ENCODE measurements at places on chromosomes 2 and 18. TPM values are rescaled to one million over a fixed set of nuclear protein-coding genes. Genes with fewer than 3 reads are reported as not detected.

DNA sequence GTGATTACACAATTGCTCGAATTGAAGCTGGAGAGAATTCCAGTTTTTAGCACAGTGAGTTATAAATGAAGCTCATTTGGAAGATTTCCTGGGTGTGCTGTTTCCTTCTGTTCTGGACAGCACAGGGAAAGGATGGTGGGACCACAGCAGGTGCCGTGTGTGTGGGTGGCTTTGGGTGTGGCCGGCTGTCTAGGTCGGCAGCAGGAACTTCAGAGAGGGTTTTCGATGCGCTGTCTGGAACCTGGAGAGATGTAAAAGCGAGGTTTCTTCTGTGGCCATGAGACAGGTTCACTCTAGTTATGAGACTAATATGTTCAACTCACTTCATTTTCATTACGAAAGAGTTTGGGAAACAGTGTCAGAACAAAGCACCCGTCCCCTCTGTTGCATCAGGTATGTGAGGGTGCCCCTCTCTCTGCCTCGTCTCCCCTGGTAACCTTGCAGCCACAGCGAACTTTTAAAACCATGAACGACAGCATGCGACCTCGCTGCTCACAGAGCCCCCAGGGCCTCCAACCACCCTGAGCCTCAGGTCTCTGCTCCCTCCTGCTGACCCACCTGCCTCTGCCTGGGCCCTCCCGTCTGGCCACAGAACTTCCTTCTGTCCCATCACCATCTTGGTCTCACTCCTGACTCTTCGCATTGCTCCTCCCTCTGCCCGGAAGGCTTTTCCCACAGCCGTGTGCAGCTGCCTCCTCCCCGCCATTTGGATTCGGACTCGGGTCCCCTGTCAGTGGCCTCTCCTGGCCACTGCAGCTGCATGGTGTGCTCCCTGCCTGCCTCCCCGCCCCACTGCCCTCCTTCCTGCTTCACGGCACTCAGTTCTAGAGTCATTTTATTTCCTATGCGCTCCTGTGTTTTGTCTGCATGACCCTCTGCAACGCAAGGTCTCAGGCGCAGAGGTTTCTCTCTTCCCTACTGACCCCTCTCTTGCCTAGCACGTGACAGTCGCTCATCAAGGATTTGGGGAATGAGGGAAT is 151.2 kb downstream of the NDUFA10 start:
- no peaks in the 10 kb centered on the region for H3K36me3 ChIP-seq
- no peak overlapping the region for H3K27ac ChIP-seq
- H3K4me1 ChIP-seq, result no peaks in the 10 kb centered on the region
- no peak overlapping the region for H3K4me3 ChIP-seq

- no peaks in the 10 kb centered on the region for H3K4me1 ChIP-seq
- DNase-seq, result no peak
- H3K4me3 ChIP-seq, result no peak overlapping the region
- no peaks in the 10 kb centered on the region for H3K36me3 ChIP-seq
- H3K27me3 ChIP-seq, result no peaks in the 10 kb centered on the region
Observed at GRCh38 chr18:37242091-37242490, 323.5 kb downstream of the CELF4 start.

DNA sequence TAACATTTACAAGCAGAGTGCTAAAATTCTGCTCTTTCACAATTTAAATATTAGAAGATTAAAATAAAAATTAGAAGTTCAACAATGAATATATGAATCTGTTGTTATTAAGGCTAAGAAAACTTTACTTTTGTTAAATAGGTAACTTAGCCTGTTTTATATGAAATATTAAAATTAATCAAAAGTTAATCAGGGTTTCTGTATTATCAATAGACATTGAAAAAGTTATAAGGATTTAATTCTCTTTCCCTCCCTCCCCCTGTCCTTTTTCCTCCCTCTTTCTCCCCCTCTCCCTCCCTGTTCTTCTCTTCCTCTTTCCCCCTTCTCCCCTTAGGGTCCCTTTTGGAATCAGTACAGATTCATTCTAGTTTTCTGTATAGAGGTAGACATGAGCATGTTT is 12.1 kb downstream of the BBS5 start:
- H3K4me3 ChIP-seq, result no peak overlapping the region
- no peaks in the 10 kb centered on the region for H3K27me3 ChIP-seq
- no peak overlapping the region for H3K27ac ChIP-seq
- no peaks in the 10 kb centered on the region for H3K36me3 ChIP-seq
- no peak for DNase-seq

COL4A3 gene
- total RNA-seq, result 86.5 TPM

DNA sequence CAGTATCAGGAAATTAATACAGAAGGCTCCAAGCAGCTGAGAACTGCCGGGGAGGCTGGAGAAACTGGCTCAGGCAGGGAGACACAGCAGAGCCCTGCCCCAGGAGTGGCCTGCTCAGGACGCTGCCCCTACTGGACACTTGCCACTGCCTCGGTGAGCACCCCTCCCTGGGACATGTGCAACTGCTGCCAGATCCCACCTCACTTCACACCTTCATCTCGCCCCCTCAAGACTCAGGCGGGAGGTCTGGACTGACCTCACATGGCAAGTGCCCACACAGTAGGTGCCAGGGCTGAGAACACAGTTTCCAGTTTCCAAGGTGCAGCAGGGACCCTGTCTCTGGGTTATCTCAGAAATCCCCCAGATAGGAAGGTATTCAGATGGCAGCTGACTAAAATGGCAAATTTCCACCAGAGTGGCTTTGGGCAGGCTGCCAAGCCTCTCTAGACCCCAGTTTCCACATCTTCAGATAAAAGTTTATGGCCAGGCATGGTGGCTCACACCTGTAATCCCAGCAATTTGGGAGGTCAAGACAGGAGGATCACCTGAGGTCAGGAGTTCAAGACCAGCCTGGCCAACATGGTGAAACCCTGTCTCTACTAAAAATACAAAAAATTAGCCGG is 33.7 kb upstream of the LBH start:
- no peaks in the 10 kb centered on the region for H3K36me3 ChIP-seq
- no peak for DNase-seq
- no peak overlapping the region for H3K27ac ChIP-seq
- H3K4me3 ChIP-seq, result no peak overlapping the region
- no peaks in the 10 kb centered on the region for H3K4me1 ChIP-seq

Data from thyroid gland (tissue), 4 donors.